ENCODE measurements at places on chromosomes 7 and 10. TPM values are rescaled to one million over a fixed set of nuclear protein-coding genes. Genes with fewer than 3 reads are reported as not detected.

- DNase-seq, result no peak
These were observed 78.7 kb downstream of the PIP4K2A start for GRCh38 chr10:22635650-22636049.

- DNase-seq, result no peak
These were observed 166.1 kb downstream of the GRK5 start for GRCh38 chr10:119373294-119374102.

DNA sequence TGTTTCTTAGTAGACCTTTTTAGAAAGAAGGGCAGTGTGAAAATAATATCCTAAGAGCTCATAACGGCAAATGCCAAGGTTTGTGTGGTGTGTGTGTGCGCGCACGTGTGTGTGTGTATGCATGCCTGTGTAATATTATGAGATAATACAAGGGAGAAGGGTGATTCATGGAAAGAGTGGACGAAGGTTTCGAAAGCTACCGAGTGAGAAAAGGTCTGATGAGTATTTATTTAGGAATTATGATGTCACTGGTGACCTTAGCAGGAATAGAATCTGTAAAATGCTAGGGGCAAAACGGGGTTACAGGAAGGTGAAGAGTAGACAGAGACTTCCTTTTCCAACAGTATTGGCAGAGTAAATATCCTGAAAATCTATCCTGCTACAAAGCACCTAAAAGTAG lies 107.3 kb downstream of the AHR start:
- DNase-seq, result no peak

DNA sequence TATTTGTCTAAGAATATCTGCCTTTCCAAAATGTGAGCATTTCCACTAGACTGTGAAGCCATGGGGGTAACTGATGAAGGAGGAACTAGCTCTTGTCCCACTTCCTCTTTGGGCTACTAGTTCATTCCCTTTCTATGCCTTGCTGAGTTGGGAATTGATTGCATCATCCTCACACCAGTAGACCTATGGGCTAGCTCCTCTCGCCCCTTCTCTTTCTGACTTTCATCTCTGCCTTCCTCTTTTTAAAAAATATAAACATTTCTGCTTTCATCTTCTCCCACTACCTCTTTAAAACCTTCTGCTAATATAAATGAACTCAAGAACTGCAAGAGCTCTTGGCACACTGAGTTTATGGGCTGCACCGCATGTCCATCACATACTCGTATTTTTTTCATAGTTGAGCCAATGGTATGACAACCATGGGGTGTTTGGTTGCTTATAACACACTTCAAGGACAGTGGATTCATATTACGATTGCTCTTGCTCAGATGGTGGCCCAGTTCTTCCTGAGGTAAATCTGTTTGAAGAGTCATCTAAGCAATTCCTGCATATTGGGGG lies 182.0 kb downstream of the REEP3 start:
- DNase-seq, result no peak

- no peak for DNase-seq
These were observed 6.4 kb upstream of the GPR22 start for GRCh38 chr7:107463139-107464078.

- DNase-seq, result no peak
These were observed 86.8 kb downstream of the MPLKIP start for GRCh38 chr7:40047661-40048060.

- DNase-seq, result no peak
These were observed 51.3 kb downstream of the ODAD2 start for GRCh38 chr10:27947540-27947939.

DNA sequence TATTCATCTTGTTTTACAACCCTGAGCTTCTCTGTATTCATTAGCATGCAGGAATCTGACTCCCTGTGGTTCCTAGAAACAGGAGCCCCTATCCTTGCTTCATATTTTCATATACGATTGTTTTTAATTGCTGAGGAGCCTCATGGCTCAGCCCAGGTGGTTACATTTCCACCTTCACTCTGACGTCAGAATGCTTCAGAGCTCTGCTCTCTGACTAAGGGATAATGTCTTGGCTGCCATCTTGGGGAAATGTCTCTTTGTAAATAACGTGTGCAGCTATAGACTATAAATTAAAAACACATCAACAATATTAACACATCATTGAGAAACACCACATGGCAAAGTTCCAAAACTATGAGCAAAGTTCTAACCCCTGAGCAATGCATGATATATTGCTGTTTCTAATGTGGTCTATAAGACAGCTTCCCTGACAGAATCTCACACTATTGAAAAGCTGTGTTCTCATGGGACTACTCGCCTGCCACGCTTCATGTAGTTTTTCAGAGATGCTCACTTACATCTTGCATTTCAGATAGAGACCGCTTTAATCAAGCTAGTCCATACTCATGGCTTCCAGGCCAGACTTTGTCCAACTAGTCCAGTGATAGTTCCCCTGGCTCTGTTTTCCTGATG lies 227.0 kb downstream of the SORCS3 start:
- DNase-seq, result no peak

DNA sequence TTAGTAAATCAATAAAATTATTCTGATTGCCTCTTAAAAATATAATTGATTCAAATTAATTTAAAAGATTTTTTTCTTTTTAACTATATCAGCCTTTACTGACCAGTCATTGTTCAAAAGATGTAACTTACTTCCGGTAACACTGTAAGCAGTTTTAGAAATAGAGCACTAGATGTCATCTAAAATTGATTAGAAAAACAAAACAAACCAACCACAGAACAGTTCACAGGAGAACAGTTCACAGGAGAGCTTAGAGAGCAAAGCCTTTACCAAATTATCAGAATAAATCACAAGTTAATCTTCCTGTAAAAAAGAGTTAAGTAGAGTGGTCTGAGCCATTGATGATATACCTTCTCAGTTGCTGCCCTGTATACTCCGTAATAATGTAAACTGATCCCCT lies 133.3 kb upstream of the DGKB start:
- DNase-seq, result no peak

- DNase-seq, result no peak
These were observed 715 bp upstream of the PANK1 start for GRCh38 chr10:89645742-89646172.

GRCh38 chr7:101402081-101402779 lies 39.6 kb downstream of the COL26A1 start:
- DNase-seq, result no peak

DNA sequence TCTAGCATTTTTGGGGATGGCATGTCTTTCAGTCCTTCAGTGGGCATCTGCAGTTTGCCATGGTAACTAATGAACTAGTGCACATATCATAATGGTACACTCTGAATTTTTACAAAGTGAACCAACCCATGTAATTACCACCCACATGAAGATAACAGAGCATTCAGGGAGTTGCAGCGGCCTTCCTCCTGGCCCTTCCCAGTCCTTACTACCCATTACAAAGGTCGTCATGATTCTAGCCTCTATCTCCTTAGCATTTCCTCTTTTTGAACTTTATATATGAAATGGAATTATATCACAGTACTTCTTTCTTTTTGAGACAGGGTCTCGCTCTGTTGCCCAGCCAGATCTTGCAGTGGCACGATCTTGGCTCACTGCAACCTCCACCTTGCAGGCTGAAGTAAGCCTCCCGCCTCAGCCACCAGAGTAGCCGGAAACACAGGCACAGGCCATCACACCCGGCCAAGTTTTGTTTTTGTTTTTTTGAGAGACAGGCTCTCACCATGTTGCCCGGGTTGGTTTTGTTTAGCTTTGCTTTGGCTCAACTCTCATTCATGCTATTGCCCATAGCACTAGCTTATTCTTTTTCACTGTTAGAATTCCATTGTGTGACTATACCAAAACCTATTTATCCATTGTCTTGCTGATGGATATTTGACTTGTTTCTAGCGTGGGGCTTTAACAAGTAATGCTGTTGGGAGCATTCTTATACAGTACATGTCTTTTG lies 79.2 kb downstream of the APBB1IP start:
- DNase-seq, result no peak

DNA sequence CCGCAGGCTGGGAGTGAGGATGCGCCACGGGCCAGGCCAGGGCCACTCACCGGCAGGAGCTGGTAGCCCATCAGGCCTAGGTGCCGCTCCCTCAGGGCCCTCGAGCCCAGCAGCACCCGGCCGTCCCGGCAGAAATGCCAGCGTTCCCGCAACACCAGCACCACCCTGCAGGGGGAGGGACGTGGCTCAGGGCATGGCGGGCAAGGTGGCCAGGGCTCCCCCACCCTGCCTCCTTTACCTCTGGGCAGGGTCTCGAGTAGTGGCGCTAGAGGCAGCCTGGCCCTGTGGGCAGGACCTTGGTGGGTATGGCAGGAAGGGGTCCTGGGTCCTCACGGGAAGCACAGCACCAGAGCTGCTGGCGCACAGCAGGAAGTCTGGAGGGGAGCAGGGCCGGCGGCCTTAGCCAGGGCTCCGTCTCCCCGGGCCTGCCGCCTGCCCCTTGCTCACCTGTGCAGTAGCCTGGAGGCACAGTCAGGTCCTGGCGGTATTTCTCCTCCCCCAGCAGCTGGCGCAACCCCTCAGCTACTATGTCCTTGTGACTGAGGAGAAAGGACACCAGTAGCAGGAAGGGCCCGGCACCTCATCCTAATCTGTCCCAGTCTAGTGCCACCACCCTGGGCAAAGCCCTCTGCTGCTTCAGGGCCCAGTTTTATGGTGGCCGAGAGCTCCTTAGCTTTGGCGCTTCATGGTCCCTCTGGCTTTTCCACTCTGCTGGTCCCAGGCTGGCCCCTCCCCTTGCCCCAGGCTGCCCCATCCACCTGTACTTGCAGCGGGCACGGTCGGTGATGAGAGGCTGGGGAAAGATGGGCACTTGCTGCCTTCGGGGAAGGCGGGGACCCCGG lies 3.5 kb downstream of the FASTK start:
- DNase-seq, result no peak

DNA sequence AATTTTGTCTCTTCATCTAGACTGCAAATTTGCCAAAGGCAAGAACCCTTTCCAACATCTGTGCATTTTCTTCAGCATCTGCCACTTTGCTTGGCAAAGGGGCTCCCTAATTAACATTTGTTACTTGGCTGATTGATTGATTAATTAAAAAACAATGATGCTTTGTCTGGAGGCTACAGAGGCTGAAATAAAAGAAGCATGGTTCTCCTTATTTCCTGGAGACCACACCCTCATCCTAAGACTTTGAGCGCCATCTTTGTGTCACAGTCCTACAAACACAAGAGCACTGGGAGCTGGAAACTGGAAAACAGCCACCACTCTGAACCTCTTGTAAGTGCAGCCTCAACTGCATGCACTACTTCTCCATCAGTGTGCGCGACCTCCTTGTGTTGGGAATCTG lies 189.2 kb downstream of the C7orf25 start:
- DNase-seq, result no peak

DNA sequence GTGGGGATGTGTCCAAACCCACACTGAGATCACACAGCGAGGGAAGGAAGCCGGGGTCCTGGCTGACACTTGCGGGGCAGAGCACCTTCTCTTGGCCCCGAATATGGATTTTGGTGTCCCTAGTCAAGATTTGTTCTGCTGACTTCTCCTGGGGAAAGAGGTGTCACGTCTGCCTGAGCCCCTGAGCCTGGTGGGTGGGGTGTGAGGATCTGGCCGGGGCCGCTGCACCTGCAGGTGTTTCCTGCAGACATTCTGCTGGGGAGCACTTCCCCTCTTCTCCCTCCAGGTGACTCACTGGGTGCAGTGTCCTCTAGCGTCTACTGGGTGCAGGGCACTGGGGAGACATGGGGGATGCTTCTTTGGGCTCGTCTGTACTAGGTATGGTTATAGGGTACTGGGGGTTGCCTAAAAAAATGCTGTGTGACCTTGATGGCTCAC lies 99.2 kb downstream of the GRK5 start:
- DNase-seq, result no peak

- no peak for DNase-seq
These were observed 22.6 kb upstream of the VOPP1 start for GRCh38 chr7:55594870-55595269.

DNA sequence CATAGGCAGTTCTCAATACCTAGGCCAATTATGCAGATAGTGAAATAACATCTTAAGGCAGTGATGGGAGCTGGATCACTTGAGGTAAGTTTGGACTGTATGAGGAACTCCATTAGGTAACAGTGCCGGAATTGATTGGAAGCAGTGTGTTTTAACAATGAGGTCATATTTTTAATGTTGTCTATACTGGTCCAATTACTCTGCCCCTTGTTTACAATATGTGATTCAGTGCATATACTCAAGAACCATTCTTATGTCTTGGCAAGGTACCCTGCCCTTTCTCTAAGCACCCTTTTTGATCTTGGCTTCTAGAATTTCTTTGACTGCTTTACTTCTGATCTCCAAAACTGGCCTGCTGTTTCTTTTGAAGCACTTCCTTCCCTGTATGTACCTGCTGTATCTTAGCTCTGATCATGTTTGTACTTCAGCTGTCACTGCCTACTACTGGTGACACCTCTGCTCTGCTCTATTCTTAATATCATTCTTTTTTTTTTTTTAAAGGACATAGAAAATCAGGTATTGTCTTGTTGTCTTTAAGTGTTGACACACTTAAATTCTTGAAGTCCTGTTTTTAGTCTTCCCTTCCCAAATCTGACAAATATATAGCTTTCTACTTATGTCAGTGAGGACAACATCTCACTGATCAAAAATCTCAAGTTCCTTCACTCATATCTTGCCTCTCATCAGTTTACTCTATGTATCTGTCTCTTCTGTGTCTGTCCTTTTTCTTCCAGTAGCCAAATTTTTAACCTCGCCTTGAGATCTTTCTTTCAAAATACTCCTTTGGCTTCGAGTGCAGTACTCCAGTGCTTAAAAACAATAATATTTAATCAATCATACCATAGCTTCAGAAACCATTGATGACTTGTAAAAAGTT lies 46.4 kb upstream of the RPA3 start:
- DNase-seq, result no peak

DNA sequence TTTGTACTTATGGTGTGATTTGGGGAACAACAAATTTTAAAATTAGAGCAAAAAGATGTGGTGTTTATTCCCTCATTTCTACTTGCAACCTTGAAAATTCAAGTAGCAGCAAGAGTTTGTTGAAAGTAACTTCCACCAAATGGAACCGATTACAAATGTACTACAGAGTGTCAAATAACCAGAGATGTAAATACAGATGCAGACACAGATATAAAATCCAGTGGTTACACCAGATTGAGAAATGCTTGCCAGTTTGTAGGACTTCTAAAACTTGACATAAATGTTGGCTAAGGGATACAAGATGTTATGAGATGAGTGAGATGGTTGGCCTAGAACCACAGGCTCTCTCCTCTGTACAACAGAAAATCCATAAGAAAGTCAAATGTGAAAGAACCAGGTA lies 162.1 kb downstream of the DIP2C start:
- no peak for DNase-seq

DNA sequence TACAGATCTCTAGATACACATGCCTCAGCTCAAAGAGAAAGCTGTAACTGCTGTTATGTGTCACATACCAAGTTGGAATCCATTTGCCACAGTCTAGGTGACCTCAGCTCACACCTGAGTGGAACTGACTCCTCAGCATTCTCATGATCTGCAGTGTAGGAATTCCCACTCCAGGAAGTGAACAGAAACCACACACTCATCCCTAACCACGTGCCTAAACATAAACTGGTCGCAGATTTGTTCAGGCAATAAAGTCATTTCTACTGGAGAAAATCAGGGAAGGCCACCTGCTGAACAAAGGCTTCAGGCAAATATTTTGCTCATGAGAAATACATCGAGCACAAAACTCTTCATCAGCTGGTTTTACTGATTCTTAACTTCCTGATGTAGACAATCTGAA lies 23.0 kb upstream of the ZMYND11 start:
- DNase-seq, result no peak

GRCh38 chr10:119686465-119687191 lies 35.4 kb downstream of the BAG3 start:
- DNase-seq, result no peak

The OPN4 gene
- not detected for total RNA-seq

The NPVF gene
- not detected for total RNA-seq

The BMPER gene
- 0.63 TPM for total RNA-seq

The SH3PXD2A gene
- total RNA-seq, result 40.2 TPM

The ANKRD22 gene
- total RNA-seq, result not detected

The CLRN3 gene
- total RNA-seq, result not detected

The MUC3A gene
- not detected for total RNA-seq

The HABP2 gene
- total RNA-seq, result not detected

The VAX1 gene
- total RNA-seq, result not detected

Measured in chondrocyte (in vitro differentiated cells).